ENCODE measurements at places on chromosomes 5 and 9. TPM values are rescaled to one million over a fixed set of nuclear protein-coding genes. Genes with fewer than 3 reads are reported as not detected.

ISL1 gene
- polyA plus RNA-seq = not detected

AK8 gene
- 0.19 TPM for polyA plus RNA-seq

ADGRD2 gene
- polyA plus RNA-seq = not detected

OTP gene
- polyA plus RNA-seq = not detected

DNA sequence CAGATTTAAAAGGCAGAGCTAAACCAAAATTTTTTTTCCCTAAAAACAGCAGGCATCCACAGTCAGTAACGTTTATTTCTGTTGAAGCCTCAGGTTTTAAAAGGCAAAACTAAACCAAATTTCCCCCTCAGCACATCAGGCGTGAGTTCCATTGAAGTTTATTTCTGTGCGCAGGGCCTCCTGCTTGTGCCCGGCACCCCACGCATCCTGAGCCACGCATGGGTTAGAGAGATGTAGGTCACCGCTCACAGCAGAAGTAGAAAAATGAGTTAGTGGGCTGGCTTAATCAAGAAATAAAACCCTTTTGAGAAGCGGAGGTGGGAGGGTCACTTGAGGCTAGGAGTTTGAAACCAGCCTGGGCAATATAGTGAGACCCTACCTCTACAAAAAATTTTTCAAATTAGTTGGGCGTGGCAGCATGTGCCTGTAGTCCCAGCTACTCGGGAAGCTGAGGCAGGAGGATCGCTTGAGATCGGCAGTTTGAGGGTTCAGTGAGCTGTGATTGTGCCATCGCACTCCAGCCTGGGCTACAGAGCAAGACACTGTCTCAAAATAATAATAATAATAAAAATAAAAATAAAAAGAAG, 75.6 kb upstream of the SPIN1 start:
- no peak for DNase-seq

DNA sequence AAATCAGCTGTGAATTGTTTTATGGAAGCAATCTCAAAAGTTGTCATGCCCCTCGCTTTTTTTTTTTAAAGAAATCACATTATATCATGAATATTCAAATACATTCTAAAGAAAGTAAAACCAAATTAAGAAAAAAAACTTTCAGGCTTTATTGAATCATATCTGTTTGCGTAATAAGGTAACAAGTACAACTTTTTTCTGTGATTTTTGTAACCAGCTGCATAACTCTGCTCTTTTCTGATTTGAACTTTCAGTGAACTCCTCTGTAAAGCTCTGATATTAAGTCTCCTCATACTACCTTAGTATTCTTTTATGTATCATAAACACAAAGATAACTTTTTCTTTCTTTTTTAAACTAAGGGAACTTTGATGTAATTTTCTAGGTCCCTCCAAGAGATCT, 65.3 kb downstream of the CWC27 start:
- peak; percentile 44 for DNase-seq

DNA sequence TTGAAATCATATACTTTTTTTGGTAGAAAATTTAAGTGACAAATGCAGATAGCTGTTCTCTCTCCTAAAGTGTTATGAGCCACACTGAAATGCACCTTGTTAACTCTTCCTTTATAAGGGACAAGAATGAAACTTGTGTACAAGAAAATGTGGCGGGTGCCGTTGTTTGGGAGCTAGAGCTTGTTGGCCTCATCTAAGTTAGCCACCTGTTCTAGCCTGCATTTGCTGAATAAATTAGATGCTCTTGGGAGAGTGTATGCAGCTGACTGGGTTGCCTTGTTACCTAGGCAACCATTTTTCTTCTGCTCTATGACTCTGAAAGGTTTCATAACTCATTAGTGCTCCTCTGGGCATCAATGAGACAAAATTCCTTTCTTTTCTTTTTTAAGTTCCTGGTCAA, 174.3 kb downstream of the TAF11L14 start:
- no peak for DNase-seq

DNA sequence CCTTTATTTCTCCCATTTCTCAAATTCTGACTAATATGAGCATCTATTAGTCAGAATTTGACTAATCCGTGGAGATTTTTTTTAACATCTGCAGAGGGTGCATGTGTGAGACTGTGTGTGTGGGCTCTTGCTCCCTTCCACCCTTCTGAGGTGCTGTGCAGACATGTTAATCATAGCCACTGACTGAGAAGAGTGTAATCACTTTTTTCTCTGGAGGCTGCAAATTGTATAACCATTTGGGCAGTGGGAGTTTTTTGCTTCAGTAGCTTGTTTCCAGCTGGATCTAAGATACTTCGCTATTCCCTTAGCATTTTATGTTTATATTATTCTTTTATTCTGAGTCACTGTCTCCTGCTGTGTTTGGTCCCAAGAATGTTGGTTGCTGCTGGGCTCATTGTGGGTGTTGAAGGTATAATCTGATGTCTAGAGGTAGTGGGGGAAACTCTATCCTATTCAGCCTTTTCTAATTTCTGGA, 66.2 kb downstream of the ARHGEF28 start:
- peak; percentile 87 for DNase-seq

GRCh38 chr9:63859475-63860215, 1425.4 kb downstream of the FOXD4L5 start:
- DNase-seq = no peak

- no peak for DNase-seq
Observed at GRCh38 chr9:128051932-128052709, 15.0 kb downstream of the NAIF1 start.

- DNase-seq = no peak
Observed at GRCh38 chr5:44568519-44568918, 179.3 kb upstream of the FGF10 start.
